Activated CD4-positive, alpha-beta T cell treated with anti-CD3 and anti-CD28 coated beads, Interleukin-2, amount 10 ng/mL, durations not matched to agents 7 days and 5 days (primary cell): ENCODE measurements at places on chromosomes 12 and 14. TPM values are rescaled to one million over a fixed set of nuclear protein-coding genes. Genes with fewer than 3 reads are reported as not detected.

RTL1 gene
- total RNA-seq: not detected

SLC39A2 gene
- total RNA-seq: 0.25 TPM

TMEM253 gene
- total RNA-seq: not detected

FZD10 gene
- not detected for total RNA-seq

NPFF gene
- total RNA-seq: not detected

CCDC177 gene
- not detected for total RNA-seq

GZMB gene
- total RNA-seq: 77.5 TPM

SIRT4 gene
- 1.8 TPM for total RNA-seq

SLC25A29 gene
- 2.2 TPM for total RNA-seq

TM9SF1 gene
- 28.6 TPM for total RNA-seq

RAD9B gene
- 0.99 TPM for total RNA-seq

FGD4 gene
- 0.17 TPM for total RNA-seq

ALDH2 gene
- 0.35 TPM for total RNA-seq

FAM186B gene
- 0.15 TPM for total RNA-seq

RNASE7 gene
- not detected for total RNA-seq

NUAK1 gene
- not detected for total RNA-seq

C3AR1 gene
- total RNA-seq: 5.4 TPM

KLHDC1 gene
- 2.5 TPM for total RNA-seq

BORCS5 gene
- 28.4 TPM for total RNA-seq

SMOC1 gene
- total RNA-seq: not detected

ASCL1 gene
- total RNA-seq: not detected

FERMT2 gene
- total RNA-seq: 0.40 TPM

IKZF4 gene
- total RNA-seq: 17.4 TPM

TAS2R50 gene
- 0.60 TPM for total RNA-seq

GDF3 gene
- total RNA-seq: not detected

SDR9C7 gene
- total RNA-seq: not detected

PTGER2 gene
- 60.4 TPM for total RNA-seq

EPYC gene
- total RNA-seq: not detected

DRAM1 gene
- 2.5 TPM for total RNA-seq

LRRK2 gene
- 0.02 TPM for total RNA-seq

GLIPR1L2 gene
- total RNA-seq: 0.30 TPM

KLRK1 gene
- 0.12 TPM for total RNA-seq

KRT83 gene
- not detected for total RNA-seq

SNAPC1 gene
- total RNA-seq: 5.2 TPM

RTN1 gene
- total RNA-seq: not detected

PTCSC3 gene
- total RNA-seq: not detected

MIP gene
- not detected for total RNA-seq

VRTN gene
- not detected for total RNA-seq

NXPH4 gene
- 0.32 TPM for total RNA-seq

HSPB8 gene
- total RNA-seq: not detected

TSPAN11 gene
- total RNA-seq: not detected

TPI1 gene
- total RNA-seq: 1,035 TPM

TRMT5 gene
- 8.2 TPM for total RNA-seq

RIMBP2 gene
- not detected for total RNA-seq

POTEG gene
- not detected for total RNA-seq

PPFIA2 gene
- total RNA-seq: not detected

CMTM5 gene
- not detected for total RNA-seq

TAS2R30 gene
- 2.0 TPM for total RNA-seq

ABHD12B gene
- total RNA-seq: not detected
